ENCODE measurements at places on chromosomes 16 and 17. TPM values are rescaled to one million over a fixed set of nuclear protein-coding genes. Genes with fewer than 3 reads are reported as not detected.
A peak's percentile ranks its signal among the peaks of the same experiment; 100 is the strongest.

The ABCA9 gene
- not detected for total RNA-seq

The ZDHHC1 gene
- 2.0 TPM for total RNA-seq

The SLC13A5 gene
- total RNA-seq: not detected

The KRT33A gene
- 0.17 TPM for total RNA-seq

- no peak for DNase-seq
Measured at GRCh38 chr17:50311483-50311882, 34.4 kb upstream of the XYLT2 start.

- DNase-seq: no peak
Measured at GRCh38 chr17:48747445-48748363, 19.2 kb upstream of the HOXB13 start.

GRCh38 chr17:71247441-71248015 lies 873.3 kb upstream of the SOX9 start:
- no peak for DNase-seq

GRCh38 chr17:42684929-42685556 lies 2.7 kb downstream of the CNTNAP1 start:
- DNase-seq: no peak

- peak; percentile 5 for DNase-seq
Measured at GRCh38 chr16:19524616-19525384, 1.1 kb downstream of the CCP110 start.

DNA sequence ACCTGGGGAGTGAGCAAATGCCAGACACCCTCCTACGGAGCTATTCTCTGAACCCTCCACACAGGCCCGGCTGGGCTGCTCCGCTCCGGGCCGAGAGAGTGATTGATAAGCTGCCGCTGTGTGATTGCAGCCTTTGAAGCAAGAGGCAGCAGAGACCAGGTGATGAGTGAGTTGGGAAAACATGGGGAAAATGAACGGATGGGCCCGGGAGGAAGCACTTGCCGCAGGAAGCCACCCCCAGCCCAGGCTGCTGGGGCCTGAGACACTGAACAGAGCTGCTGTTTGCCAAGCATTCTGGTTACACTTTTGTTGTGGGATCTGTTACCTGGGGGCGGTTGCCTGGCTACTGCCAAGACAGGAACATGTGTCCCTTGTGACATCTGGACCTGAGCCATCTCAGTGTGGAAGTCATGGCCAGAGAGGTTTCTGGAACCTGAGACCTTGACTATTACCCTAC lies 46.4 kb upstream of the KLHDC4 start:
- DNase-seq: no peak

- no peak for DNase-seq
Measured at GRCh38 chr16:12837756-12838155, 34.1 kb upstream of the CPPED1 start.

GRCh38 chr17:29469276-29469675 lies 79.1 kb downstream of the TAOK1 start:
- DNase-seq: no peak

DNA sequence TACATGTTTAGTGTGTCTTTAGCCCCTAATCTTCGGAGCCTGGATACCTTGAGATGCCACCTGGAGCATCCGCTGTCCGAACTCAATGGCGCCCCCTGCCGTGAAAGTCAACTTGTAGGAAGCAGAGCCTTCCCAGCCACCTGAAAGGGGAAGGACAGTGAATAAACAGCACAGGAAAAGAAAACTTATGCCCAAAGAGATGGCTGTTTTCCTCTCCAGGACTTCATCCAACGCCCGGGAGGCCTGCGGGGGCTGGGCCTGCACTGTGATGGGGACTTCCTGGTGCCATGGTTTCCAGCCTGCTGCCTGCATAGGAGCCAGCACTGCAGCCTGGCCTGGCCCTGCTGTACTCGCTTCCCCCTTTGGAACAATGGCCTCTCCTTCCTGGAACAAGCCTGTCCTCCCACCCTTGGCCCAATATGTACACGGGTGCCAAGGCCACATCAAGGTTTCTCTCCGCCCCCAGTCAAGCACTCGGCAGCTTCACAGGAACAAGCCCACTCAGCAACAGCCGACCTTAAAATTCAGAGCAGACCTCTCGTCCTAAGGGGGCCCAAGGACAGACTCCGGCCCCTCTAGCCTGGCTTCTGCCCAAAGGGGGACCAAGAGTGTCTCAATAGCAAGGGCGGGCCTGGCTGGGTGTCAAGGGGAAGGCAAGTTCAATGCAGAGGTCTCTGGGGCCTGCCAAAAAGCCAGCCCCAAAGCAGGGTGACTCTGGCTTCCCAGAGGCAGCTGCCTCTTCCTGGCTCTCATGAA lies 4.5 kb upstream of the UNC13D start:
- DNase-seq: peak; percentile 43

- peak; percentile 46 for DNase-seq
Measured at GRCh38 chr16:80663078-80663477, 122.3 kb downstream of the DYNLRB2 start.

GRCh38 chr17:61205931-61206330 lies 193.7 kb upstream of the TBX2 start:
- peak; percentile 24 for DNase-seq

All from M059J (cell line).